CD4-positive, CD25-positive, alpha-beta regulatory T cell (primary cell): ENCODE measurements at places on chromosomes 12 and 14. TPM values are rescaled to one million over a fixed set of nuclear protein-coding genes. Genes with fewer than 3 reads are reported as not detected.

CCDC196 gene
- total RNA-seq, result not detected

HCAR2 gene
- total RNA-seq, result not detected

DNA sequence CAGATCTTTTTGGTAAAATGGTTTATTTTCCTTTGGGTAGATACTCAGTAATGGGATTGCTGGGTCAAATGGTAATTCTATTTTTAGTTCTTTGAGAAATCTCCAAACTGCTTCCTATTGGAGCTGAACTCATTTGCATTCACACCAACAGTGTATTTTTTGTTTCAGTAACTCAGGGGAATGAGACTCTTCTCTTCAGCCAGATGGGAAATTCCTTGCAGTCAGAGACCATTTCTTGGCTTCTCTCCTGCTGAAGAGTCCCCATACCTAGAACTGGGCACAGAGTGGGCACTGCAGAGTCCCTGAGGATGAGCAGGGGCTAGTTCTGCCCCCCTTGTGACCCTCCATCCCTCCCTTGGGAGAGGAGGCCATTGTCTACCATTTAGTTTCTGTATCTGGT lies 10.8 kb downstream of the SDSL start:
- DNase-seq, result no peak

GRCh38 chr12:74454109-74454508 lies 83.5 kb upstream of the ATXN7L3B start:
- no peak for DNase-seq

GALNT16 gene
- not detected for total RNA-seq

PLEK2 gene
- total RNA-seq, result not detected

DNA sequence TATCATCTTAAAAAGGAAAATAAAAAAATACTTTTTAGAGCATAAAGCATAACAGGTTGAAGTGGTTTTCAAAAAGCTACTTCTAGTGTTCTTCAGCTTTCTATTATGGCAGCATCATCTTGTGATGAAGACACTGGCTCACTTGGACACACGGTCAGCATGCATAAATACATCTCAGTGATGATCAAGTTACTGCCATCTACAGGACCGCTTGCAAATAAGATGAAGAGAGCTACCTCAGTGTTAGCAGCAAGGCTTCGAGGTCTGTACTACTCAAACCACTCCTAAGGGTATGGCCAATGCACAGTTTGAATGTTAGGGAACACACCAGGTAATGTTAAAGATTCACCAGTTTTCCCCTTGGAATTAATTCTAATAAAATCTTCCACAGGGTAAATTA lies 58.8 kb downstream of the GALC start:
- DNase-seq, result no peak

EGLN3 gene
- 1.4 TPM for total RNA-seq

DNA sequence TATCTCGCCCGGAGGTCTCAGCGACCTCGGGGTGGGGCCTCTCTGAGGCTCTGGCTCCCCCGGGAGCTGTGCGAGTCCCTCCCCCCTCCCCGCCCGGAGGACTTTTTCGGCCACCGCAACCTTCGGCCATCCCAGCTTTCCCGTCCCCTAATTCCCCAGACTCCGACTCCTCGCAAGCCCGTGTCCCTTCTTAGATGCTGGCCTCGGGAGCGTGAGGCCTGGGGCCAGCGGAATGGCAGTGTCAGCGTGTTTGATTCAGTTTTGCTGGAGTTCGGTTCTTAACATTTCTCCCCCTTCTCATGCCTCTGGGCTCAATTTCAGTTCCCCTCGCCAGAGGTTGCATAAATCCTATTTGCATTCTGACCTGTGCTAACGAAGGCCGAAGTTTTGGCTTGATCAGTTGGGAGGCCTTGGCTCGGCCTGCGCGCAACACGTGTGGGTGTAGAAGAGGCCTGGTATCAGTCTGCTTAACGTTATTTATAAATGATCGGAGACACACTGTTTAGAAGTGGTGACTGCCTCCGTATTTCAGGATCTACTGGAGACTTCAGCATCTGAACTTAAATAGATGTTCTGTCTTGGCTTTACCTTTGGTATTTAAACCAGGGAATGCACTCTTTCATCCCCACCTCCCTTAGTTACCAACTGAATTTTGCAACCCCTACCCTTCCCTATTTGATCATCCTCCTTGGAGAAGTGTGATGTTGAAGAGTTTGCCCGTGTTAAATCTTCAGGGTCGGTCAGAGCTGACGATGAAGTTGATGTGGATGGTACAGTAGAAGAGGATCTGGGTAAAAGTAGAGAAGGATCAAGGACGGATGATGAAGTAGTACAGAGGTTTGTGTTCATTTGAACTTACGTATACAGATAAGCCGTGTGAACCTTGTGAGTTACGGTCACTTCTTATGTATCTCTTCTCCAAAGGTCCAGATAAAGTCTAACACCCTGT lies 851 bp downstream of the HSP90B1 start:
- peak; percentile 43 for DNase-seq

- DNase-seq, result no peak
Measured at GRCh38 chr14:88834883-88835431, 10.5 kb downstream of the TTC8 start.

AJUBA gene
- total RNA-seq, result 0.54 TPM

DNA sequence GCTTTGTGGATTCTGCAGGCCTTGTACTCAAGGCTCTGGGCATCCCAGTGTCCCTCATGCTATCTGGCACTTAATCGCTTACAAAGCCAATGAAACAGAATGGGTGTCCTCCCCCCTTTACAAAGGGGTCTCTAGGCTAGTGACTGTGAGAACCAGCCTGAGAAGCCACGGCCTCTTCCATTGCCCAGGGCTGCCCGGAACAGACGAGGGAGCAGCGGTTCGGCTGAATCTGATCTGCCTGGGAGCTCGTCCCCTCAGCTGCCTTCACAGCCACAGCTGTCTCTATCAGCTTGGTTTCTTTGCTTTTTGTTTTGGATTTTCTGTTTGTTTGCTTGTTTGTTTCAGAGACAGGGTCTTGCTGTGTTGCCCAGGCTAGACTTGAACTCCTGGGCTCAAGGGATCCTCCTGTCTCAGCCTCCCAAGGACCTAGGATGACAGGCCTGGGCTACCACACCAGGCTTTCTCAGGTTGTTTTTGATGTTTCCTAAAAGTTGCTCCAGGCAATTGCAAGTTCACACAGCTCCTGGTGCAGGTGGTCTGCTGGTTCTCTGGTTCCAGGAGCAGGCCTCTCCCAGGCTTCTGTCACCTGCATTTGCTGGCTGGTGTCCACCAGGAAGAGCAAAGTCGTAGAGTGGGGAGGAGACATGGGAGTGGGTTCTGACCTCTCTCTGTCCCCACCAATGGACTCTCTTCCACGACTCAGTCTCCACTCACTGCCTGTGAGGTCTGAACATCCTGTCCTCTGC lies 10.9 kb upstream of the RIN3 start:
- no peak for DNase-seq

DNA sequence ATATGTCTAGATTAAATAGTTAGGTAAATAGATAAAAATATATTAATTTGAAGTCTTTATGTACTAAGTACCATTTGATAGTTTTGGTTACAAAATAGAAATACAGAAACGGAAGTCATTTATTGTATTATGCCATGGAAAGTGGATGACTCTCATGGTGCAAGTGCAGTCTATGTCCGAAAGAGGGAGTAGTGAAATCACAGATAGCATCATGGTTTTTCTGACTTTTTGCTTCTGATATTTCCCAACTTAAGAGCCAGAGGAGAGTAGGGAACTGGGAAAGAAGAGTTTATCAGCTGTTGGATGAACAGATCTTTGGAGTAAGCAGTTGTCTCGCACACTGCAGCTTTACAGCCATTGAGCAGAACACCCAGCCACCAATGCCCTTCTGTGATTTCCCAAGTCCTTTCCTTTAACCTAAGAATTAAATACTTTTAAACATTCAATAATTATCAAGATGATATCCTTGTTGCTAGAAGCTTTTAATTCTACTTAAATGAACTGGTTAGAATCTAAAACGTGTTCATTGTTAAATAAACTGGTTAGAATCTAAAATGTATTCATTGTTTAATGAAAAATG lies 18.4 kb upstream of the SRGAP1 start:
- DNase-seq, result peak; percentile 43

DNA sequence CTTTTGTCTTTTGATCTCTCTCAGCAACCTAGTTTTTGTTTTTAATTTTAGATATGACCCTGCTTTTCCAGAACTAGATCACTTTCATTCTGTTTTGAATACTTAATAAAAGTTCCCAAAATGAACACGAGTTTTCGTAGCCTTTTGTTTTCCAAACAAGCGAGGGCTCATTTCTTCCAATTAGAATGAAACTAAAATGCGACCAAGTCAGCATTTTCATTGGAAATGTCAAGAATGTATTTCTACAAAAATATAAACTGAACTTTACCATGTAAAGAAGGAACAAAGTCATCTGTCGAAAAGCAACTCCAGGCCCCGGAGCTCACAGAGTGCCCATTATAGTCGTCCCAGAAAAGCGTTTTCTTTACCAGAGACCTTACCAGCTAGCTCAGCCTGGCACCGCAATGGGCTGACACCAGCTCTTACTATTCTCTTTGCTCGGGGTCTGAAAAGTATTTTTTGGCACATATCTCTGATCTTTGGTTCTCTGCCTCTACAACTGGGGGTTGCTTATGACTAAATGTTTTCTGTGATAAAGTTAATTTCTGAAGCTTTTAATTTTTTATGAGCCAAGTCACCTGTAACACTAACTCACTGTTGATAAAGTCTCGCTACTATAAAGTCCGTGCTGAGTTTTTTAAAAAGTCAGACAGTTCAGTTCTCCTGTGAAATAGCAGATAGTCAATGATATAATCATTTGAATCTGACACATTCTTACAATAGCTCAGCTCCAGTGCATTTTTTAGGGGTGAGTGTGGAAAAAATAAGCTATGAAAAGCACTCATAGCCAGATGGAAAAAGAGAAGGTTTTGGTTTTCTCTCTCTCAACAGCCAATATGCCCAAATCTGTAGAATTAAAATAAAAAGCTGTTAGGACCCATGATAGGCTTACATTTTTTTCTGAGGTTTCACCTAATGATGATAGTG lies 43.4 kb downstream of the SAMD4A start:
- no peak for DNase-seq

DNA sequence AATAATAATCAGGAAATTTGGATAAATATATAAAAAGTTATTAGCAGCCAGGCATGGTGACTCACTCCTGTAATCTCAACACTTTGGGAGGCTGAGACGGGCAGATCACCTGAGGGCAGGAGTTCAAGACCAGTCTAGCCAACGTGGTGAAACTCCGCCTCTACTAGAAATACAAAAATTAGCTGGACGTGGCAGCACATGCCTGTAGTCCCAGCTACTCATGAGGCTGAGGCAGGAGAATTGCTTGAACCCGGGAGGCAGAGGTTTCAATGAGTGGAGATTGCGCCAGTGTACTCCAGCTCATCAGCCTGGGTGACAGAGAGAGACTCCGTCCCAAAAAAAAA lies 64.5 kb downstream of the SYT1 start:
- DNase-seq, result no peak

DNA sequence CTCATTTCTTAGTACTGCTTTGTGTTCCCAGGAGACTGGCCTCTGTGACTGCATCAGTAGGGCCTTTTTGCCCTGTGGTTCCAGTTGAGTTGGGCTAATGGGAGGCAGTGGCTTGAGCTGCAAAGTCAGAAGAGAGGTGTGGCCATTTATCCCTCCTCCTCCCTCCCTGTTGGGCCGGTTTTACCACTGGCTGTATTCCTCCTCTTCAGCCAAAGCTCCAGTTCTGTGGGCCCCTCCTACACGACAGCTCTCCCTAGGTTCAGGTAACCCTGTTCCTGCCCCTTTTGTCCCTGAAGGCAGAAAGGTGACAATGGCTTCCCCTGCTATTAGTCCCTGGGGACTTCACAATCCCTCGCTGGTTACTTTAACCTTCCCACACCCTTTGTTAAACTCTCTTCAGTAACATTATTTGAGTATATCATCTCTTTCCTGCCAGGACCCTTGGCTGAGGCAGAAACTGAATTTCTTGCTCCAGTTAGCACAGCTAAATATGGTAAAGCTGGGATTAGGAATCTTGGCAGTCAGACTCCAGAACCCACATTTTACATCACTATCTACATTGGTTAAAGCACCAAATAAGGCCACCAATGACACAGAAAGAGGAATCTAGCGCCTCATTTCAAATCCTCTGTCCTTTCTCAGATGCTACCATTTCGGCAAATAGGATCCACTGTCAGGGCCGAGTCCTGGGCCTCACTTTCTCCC lies 121.9 kb upstream of the SLC35F4 start:
- no peak for DNase-seq

DNA sequence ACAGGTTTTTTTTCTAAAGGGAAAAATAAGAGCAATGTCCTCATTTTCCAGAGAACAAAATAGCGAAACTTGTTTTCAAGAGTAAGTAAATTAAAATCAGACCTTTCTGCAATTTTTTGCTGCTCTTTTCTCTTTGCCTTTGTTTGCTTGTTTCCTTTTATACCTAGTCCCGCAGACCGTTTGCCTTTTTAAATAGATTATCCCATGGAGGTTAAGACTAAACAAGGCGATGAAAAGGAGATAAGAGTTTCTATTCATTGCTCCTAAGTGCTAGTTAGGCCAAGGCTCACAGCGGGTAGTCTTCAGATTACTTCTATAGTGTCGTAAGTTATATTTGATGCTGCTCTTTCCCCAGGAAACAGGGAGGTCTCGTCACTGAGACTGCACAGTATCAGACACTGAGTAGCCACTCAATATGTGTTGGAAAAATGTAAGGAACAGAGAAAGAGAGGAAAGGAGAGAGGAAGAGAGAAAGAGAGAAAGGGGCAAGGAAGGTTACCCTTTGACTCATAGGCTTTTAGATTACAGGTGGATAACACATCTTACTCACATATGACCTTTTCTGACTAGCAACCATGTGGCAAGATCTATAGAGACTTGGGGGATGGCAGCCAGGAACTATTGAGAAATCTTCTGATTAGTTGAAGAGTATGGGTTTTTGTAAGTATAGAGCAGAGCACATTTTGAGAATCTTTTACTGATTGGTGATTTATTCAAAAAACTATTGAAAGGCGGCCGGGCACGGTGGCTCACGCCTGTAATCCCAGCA lies 107.5 kb upstream of the PARP11 start:
- DNase-seq, result no peak

KRT75 gene
- total RNA-seq, result not detected

LHX5 gene
- total RNA-seq, result not detected

LLPH gene
- total RNA-seq, result 32.9 TPM

- DNase-seq, result no peak
Measured at GRCh38 chr12:124744659-124745464, 118.8 kb downstream of the SCARB1 start.

DNA sequence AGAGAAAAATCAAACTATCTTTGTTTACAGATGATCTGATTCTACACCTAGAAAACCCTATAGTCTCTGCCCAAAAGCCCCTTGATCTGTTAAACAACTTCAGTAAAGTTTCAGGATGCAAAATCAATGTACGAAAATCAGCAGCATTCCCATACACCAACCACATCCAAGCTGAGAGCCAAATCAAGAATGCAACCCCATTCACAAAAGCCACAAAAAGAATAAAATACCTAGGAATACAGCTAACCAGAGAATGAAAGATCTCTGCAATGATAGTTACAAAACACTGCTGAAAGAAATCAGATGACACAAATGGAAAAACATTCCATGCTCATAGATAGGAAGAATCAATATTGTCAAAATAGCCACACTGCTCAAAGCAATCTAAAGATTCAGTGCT lies 265.7 kb downstream of the AEBP2 start:
- no peak for DNase-seq
